Activated CD8-positive, alpha-beta memory T cell treated with anti-CD3 and anti-CD28 coated beads for 1 hour (primary cell): ENCODE measurements at places on chromosomes 4 and X.

- DNase-seq: no peak
These were observed 29.8 kb upstream of the CCNG2 start for GRCh38 chr4:77127215-77127614.

- DNase-seq: no peak
These were observed 11.4 kb upstream of the MCUB start for GRCh38 chr4:109548655-109549054.

DNA sequence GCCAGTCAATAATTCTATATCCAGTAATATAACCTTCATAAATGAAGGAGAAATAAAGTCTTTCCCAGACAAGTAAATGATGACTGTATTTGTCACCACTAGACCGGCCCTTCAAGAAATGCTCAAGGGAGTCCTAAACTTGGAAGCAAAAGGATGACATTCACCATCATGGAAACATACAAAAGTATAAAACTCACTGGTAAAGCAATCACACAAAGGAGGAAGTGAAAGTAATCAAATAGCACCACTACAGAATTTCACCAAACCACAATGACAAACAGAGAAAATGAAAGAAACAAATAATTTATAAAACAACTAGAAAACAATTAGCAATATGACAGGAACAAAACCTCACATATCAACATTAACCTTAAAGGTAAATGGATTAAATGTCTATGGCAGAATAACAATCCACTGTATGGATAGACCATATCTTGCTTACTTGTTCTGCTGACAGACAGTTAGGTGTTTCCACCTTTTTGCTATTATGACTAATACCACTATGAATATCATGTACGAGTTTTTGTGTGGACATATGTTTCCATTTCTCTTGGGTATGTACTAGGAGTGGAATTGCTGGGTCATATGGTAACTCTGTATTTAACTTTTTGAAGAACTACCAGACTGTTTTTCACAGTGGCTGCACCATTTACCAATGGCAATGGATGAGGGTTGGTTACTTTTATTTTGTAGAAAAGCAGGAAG, 44.9 kb downstream of the NAT8L start:
- no peak for DNase-seq

DNA sequence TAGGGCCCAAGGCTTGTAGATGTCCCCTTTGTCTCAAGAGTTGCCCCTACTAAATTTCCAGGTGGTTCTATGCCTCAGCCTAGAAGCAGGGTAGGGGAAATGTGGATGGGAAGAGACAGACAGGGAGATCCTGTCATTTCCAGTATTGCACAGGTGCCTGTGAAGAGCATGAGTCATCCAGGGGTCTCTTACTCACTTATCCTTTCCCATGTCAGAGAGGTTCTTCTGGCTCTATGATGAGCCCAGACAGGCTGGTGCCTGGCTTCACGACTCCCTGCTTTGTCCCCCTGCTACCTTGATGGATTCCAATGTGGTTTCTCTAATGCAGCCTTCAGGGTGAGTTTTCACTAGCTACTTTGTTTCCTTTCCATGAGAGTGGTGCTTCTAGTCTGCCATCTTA, 35.2 kb upstream of the DDX60 start:
- DNase-seq: no peak

GRCh38 chrX:115018040-115018647, 728 bp upstream of the IL13RA2 start:
- no peak for DNase-seq

DNA sequence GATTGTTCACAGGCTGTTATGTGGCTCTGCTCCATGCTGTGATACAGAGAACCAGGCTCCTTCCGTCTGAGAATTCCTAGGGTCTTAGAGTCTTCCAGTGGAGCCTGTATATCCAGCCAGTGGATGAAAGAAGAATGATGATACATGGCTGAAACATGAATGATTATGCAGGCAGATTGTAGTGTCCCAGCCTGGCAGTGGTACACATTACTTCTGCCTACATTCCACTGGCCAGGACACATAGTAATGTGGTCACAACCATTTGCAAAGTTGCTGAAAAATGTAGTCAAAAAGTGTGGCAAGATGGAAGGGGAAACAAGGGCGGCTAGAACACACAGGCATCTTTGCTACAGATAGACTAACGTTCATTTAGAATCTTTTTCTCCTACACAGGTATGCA, 4.5 kb upstream of the GBA3 start:
- DNase-seq: no peak

GRCh38 chrX:9148615-9149399, 114.9 kb upstream of the FAM9B start:
- no peak for DNase-seq

DNA sequence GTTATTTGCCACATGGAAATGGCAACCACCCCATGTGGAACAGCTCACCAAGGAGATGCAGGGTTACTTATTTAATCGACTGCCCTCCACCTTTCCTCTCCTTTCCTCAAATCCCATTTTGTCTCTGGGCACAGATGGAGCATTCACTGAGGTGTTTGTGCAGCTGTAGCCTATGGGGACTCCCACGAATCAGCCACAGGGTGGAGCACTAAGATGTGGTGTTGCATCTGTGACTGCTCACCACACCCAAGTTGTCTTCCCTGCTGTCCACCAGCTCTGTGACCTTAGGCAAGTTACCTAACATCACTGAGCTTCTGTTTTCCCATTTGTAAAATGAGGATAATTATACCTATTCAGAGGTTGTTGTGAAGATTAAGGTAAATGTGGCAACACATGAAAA, 252.4 kb upstream of the CPEB2 start:
- DNase-seq: no peak

DNA sequence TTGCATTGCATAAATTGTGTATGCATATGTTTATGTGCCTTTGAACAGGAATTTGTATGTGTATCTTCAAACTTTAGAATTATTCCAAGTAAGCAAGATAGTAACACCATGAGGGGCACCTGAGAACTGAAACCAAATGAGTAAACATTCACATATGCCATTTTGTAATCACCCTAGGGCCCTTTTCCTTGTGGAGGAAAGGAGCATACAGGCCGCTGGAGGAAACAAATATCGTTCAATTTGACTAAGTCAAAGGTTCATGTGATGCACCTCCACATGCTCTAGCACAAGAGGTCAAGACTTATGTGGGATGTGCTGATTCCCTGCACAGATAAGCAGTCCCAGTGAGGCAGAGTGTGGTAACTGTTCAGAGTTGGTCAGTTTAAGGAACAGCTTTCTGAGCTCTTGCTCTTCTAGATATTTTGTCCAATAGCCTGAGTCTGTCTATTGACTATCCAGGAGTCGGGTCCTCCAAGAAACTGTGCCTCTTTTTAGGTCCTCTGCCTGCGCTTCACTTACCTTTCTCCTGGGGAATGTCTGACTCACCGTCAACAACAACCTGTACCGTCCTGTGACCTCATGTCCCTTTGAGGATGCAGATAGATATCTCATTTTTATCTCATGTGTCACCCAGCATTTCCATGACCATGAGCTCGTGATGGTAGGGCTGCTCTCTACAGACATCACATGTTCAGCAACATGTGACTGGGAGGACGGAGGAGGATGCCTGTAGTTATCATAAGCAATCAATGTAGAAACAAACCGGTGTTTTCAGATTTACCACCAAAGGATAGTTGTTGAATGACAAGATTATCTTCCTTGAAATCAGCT, 196.9 kb downstream of the NWD2 start:
- no peak for DNase-seq

DNA sequence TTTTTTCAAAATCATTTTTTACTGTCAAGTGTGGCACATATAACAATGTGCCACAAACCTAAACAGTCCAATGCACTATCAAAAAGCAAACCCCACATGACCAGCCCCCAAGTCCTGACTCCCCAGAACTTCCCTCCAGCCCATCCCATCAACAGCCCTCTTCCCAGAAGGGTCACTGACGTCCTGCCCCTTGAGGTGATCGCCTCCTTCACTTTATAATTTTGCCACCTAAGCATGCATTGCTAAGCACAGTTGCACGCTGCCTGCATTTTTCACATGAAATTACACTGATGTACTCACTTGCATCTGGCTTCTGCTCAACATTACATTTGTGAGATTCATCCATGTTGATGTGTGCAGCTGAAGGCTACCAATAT, 42.5 kb downstream of the HTRA3 start:
- DNase-seq: no peak

DNA sequence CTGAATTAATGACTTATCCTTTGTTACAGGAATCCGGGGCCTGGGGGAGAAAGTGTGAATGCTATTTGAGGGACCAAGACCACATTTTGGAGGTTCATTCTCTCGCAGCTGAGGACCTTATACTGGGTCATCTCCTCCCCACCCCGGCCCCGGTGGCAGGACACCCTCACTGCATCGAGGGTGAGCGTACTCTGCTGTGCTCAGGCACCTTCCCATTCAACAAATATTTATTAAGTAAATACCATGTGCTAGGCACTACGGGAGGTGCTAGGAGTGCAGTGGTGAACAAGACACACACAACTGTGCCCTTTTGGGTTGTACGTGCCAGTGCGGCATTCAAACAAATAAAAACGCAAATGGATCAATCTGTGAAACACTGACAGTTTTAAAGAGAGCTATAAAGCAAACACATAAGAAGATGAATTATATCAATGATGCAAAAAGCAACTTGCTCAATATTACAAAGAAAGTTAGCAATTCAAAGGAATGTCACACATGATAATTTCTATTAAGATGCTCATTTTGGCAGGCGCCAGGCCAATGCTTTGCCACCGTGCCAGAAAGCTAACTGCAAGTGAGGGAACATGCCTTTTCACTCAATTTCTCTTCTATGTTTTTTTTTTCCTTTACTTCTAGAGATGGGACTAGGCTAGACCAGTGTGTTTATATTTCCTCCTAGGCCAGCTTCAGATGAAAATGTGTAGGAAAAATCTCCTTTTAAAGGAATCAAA, 24.6 kb downstream of the ADGRG2 start:
- DNase-seq: no peak

DNA sequence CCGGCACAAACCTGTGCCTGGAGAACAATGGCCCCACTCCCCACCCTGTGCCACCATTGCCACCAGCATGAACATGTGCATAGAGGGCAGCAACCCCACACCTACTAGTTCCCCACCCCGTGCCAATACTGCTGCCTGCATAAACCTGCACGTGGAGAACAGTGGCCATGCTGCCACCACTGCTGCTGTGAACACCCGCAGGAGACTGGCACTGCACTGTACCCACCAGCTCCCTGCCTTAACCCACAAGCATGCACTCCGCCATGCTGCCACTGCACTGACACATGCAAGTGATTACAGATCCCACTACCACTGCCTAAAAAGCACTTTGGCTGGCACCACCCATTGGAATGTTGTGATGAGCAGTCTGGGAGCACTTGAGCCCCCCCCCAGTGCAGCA, 77.3 kb downstream of the NAA11 start:
- DNase-seq: no peak
